ENCODE measurements at places on chromosomes 6 and 20.

GRCh38 chr6:91304521-91304920, 717.6 kb upstream of the MAP3K7 start:
- no peak overlapping the region for H3K27ac ChIP-seq
- no peak overlapping the region for H3K4me3 ChIP-seq
- no peaks in the 10 kb centered on the region for H3K27me3 ChIP-seq
- no peaks in the 10 kb centered on the region for H3K36me3 ChIP-seq

DNA sequence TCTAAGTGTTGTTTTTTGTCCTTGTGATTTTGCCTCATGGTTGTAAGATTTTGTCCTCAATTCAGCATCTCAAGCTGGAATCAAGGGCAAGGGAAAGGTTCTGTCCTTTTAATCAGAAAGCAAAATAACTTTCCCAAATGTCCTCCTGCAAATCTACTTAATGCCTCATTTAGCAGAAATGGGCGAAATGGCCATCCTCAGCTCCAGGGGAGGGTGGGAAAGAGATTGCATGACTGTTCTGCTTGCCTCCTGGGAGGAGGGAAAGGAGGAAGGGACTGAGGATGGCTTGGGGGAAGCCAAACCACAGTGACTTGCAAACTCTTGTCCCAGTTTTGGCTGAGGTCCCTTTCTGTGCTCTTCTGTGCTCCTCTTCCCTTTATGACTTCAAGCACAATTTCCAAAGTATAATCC, 43.4 kb downstream of the TNFAIP3 start:
- no peak overlapping the region for H3K27ac ChIP-seq
- no peaks in the 10 kb centered on the region for H3K27me3 ChIP-seq
- H3K4me1 ChIP-seq: peaks cover 12% of the 10 kb centered on the region
- no peak for DNase-seq

DNA sequence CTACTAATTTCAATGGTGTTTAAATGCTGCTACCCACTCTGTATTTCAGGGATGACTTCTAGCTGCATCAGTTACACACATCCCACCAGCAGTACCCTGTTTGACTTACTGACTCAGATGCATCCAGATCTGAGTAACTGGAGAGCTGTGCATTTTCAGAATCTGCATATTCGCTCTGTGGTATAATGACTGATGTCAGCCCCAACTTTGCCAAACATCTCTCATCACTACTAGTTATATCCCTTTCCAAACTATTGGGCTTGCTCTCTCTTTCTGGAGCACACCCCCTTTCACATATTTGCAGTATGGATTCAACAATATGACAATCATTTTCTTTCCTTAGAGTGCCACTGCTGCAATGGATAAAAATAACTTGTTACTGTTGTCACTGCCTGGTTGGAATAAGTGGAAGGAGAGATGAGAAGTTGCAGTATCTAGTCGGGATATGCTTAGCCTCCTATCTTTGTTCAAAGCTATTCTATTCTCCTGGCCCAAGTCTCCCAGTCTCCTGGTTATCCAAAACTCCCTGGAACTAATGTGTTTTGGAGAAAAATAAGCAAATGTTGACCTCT, 3.3 kb upstream of the RSPO3 start:
- DNase-seq: no peak
- no peak overlapping the region for H3K4me3 ChIP-seq
- H3K27me3 ChIP-seq: peaks cover 92% of the 10 kb centered on the region
- no peak overlapping the region for H3K27ac ChIP-seq
- no peaks in the 10 kb centered on the region for H3K36me3 ChIP-seq

- H3K36me3 ChIP-seq: peaks cover 8% of the 10 kb centered on the region
- DNase-seq: no peak
- H3K4me3 ChIP-seq: no peak overlapping the region
Measured at GRCh38 chr6:169489563-169490245, 212.1 kb downstream of the WDR27 start.

All from neural crest cell (in vitro differentiated cells).